Activated naive CD4-positive, alpha-beta T cell treated with anti-CD3 and anti-CD28 coated beads for 36 hours (primary cell): ENCODE measurements at places on chromosomes 12 and 14.

GRCh38 chr14:32307881-32308582, 21.1 kb upstream of the AKAP6 start:
- no peak for DNase-seq

GRCh38 chr12:12159988-12160387, 89.2 kb downstream of the BCL2L14 start:
- no peak for DNase-seq

DNA sequence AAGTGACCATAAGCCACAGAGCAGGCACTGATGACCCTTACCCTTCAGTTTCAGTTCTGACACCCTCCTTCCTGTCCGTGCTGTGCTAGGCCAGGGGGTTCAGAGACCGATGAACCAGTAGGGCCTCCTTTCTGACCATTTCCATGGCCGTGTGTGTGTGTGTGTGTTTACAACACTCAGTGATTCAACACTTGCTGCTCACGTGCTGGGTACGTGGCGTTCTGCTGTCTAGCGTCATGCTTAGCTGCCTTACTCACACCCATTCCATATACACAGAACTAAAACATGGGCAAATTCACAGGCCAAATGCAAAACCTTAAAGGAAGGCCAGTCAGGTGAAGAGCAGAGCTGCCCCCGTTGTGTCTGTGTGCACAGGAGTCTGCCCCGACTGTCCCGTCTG, 67.5 kb downstream of the DNAH10 start:
- DNase-seq, result no peak

GRCh38 chr12:9103050-9103849, 12.5 kb downstream of the A2M start:
- DNase-seq, result peak; percentile 34

DNA sequence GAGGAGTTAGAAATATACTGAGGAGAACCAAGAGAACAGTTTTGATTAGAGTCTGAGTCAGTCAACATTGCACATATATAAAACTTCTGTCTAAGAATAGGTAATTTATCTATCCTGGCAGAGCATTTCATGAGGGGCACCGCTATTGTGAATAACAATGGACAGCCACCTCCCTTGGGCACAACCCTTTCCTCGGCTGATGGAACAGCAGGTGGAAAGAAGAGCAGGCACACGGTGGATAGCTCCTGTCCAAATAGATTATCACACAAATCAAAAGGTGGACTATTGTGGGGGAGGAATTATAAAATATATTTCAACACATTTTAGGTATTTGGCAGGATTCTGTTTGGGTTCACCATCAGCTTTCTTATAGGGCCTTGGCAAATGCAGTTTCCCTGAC, 84.0 kb upstream of the PTPRB start:
- no peak for DNase-seq

- DNase-seq, result no peak
Observed at GRCh38 chr14:29788093-29788492, 139.6 kb downstream of the PRKD1 start.

GRCh38 chr14:54650331-54650958, 83.5 kb downstream of the SAMD4A start:
- DNase-seq, result no peak

DNA sequence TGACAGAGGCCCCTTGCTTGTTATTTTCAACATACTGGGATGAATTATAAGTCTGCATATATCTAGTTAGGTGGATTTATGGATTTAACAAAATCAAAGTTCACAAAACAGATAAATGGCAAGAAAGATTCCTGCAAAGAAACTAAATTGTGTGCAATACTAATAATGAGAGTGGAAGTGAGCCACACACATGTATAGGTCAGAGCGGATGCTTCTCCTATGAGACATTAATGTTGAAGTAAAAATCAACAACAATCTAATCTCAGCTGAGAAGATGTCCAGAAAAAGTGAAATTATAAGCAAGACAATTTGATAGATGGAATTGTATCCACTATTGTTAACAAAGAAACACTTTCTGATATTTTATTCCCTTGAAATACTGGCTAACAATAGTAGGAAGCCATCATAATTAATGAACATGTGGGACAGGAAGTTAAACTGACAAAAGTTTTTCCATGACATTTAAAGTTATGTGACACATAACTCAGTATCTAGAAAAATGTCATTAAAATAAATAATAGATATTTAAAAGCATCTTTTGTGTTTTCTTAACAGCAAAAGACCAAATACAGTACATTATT, 39.7 kb downstream of the RAD51B start:
- no peak for DNase-seq

DNA sequence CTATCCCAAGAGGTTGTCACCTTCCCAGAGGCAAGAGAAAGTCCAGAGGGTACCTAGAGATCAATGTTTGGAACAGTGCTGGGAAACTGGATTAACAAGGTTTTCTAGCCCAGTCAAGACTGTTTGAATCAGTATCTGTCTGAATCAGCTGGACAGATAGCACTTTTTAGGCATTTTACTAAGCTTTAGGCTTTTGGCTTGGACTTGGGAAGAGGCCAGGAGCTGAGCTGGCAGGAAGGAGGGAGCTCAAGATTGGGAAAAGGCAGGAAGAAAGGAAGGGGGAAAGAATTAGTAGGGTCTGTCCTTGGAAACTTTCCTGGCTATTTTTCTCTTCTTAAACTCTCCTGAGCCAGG, 8.3 kb downstream of the IKZF4 start:
- DNase-seq, result no peak

- DNase-seq, result no peak
Observed at GRCh38 chr12:94589591-94590001, 60.8 kb downstream of the TMCC3 start.

- DNase-seq, result no peak
Observed at GRCh38 chr12:7144414-7145120, 14.4 kb downstream of the CLSTN3 start.

GRCh38 chr14:24368212-24368561, 203 bp downstream of the NFATC4 start:
- no peak for DNase-seq

DNA sequence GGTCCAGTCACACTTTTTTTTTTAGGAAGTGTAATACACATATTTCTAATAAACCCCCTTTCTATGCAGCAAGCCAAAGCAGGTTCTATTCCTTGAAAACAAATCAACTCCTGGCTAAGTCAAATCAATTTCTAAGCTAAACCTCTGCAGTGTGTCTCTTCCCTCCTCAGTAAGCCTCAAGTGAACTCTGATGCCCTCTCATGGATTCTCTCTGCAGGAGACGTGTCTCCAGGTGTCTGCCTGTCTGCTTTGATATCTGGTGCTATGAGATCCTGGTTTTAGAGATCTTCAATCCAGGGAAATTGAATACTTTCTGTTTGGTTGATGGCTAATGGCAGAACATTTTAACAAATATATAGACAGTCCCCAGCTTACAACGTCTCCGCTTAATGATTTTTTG, 791.7 kb downstream of the AACS start:
- no peak for DNase-seq

GRCh38 chr12:105048315-105048714, 35.9 kb downstream of the ALDH1L2 start:
- no peak for DNase-seq

DNA sequence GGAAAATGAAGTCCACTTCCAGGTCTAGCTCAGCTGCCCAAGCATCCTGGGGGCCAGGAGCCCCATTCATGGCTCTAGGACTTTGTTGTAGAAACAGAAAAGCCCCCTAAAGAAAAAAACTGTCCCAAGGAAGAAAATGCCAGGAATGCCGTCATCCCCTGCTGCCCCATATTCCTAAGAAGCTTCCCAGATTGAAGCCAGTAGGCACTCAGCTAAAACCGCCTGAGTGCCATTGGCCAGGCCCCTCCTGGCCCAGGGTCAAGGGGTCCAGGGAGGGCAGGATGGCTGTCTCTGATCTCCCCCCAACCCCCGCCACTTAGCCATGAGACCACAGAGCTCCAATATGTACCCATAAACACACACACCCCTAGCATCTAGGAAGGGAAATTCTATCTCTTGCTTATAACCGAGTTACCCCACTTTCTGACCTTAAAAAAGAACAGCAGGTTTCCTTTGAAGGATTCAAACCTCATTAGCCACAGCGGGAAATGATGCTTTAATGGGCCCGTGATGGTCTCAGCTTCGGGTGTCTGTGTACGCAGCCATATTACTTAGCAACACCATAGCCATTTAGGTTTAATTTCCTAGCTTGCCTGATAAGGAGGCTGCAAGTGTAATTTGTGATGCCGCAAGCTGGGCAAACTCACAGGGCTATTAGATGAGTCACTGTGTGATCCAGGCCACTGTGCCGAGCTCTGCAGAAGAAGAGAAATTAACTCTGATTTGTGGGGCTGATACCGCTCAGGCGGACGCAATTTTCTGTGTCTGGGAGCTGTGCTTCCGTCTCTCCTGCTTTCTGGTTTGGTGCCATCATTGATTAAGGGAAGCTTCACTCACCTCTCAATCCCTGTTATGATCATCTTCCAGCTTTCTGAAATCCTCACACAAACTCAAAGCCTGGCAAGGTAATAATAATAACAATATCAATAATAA, 84.2 kb downstream of the GCH1 start:
- no peak for DNase-seq

GRCh38 chr14:103360548-103360947, 24.7 kb upstream of the MARK3 start:
- no peak for DNase-seq

DNA sequence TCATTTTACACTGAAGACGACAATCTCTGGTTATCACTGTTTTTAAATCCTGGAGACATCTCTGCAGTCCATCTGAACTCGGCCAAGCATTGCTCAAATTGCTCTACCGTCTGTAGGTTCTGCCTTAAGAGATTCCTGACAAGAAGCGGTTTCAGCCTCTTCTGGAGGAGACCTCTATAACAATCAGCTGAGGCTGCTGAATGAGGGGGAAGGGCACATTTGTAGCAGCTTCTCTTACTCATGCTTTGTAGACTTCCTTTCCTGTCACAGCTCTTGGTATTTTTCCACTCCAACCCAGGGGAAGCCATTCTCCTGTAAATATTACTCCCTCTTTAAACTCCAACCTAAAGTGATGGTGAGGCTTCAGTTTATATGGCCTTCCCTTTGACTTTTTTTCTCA, 3.0 kb downstream of the ARG2 start:
- DNase-seq, result peak; percentile 56

DNA sequence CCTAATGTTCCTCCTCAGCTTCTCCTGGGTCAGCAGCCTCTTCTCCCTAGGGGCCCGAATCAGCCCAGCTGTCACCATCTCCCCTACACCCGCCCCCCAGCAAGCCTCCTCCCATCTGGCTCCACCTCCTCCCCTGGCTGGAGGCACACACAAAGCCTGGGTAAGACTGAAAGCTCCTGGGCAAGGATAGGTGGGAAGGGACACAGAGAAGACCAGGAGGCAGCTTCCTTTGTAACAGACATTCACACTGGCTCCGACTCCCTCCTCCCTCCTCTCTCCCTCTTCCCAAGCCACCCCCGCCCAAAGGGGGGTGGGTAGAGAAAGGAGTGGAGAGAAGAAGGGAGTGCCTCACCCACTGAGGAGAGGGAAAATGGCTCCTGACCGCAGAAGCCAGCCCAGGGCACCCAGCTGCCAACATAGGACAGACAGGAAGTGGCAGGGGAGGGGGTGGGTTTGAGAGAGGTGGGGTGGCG, 4.0 kb downstream of the CHD4 start:
- DNase-seq, result peak; percentile 60

DNA sequence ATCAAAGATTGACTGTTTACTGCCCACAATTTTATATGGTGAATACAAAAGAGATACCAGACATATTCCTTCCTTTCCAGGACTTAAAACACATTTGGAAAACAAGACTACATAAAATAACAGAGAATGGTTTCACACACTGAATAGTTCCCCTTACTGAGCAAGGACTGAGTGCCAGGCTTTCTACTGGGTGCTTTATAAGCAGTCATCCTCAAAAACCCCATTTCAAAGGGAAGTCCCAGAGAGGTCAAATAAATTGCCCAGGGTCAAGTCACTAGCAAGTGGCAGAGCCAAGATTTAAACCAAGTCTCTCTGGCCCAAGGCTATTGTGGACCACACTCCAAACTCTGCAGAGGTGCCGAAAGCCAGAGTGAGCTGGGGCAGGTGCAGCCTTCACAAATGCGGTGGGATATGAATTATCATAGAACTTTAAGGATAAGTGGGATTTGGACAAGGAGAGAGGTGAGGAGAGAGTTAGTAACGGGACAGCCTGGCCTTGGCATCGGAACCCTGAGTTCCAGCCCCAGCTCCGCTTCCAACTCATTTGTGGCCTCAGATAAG, 9.1 kb upstream of the RPAP3 start:
- no peak for DNase-seq

DNA sequence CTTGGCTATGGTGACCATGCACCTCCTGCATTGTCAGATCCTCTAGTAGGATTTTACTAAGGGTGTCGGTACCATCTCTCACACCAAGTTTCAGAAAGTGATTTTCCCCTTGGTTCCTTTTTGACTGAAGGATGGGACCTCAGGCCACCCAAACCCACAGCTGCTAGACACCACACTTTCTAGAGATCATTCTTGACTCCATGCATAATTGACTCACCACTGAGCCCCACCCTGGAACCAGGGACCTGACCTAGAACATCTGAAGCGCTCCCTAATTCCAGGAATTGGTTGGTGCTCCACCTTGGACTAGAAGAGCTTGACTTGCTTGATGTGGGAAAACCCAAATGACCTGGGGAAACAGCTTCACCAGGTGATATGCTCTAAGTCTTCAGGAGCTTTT, 206.8 kb upstream of the EGLN3 start:
- DNase-seq, result no peak

GRCh38 chr14:30142216-30142615, 214.6 kb upstream of the PRKD1 start:
- no peak for DNase-seq

- no peak for DNase-seq
Observed at GRCh38 chr12:13599176-13599575, 382.2 kb downstream of the GRIN2B start.

DNA sequence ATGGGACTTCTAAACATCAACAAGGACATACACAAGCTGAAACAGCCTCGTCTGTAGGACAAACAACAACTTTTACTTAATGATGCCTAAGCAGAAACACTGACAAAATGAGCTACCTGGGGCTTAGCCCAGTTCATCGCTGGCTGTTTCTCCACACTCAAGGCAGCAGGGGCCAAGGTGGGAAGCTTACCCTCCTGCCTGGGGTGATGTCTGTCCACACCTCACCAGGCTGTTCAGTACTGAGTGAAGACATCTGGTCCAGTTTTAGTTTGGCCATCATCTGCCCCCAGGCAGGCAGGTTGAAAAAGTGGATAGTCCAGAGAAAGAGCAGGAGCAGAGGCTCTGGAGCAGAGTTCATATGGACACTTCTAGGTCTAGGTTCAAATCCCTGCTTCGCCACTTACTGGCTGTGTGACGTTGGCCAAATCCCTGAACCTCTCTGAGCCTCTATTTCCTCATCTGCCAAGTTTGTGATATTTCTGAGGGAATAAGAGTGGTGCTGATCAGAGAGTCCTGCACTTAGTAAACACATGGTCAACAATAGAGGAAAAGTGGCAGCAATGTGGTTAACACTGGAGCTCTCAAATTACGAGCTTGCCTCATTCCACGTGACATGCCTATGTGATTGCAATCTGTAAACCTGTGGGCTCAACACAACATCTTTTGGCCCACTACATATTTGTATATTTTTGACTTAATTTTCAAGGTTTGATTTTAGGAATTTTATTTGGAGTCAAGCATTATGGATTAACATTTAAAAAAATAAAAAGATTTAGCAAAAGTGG, 720.1 kb upstream of the TMEM132C start:
- DNase-seq, result no peak

GRCh38 chr12:5010151-5010550, 33.5 kb upstream of the KCNA5 start:
- DNase-seq, result no peak

GRCh38 chr14:38063711-38064320, 143.9 kb upstream of the SSTR1 start:
- no peak for DNase-seq

- DNase-seq, result peak; percentile 59
Observed at GRCh38 chr12:54419088-54419887, at the start of gene ITGA5. TSS of gene ITGA5 (minus strand) at chr12:54419266. CDS start at chr12:54419198, 68 bp downstream.
